ENCODE measurements at places on chromosomes 7 and 10.

DNA sequence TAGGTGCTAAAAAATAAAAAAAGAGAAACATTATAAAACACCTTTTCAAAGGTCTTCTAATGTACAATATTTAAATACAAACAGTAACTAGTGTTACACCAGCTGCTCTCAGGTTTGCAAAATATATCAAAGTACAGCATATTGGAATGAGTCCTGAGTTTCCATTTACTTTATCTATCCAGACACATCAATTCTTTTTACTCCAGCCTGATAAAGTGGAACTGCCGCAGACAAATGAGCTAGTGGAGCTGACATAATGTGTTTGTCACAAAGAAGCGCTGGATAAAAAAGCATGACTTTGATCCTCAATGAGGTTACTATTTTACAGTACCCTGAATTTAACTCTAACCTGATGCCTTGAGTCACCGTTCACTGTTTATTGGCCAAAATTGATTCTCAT, 1243.1 kb downstream of the GATA3 start:
- no peak overlapping the region for H3K27ac ChIP-seq
- H3K27me3 ChIP-seq, result no peaks in the 10 kb centered on the region
- no peaks in the 10 kb centered on the region for H3K4me1 ChIP-seq
- no peak for DNase-seq
- no peak overlapping the region for H3K4me3 ChIP-seq

- no peak overlapping the region for H3K4me3 ChIP-seq
- no peak overlapping the region for H3K27ac ChIP-seq
- no peak for DNase-seq
- no peaks in the 10 kb centered on the region for H3K27me3 ChIP-seq
Measured at GRCh38 chr7:25636168-25636567, 407.9 kb upstream of the NPVF start.

- no peak overlapping the region for H3K4me3 ChIP-seq
- H3K27ac ChIP-seq, result no peak overlapping the region
- H3K4me1 ChIP-seq, result no peaks in the 10 kb centered on the region
- no peak for DNase-seq
Measured at GRCh38 chr10:46042527-46042926, 3.5 kb downstream of the MSMB start.

GRCh38 chr10:124092250-124092859, 1.0 kb downstream of the CHST15 start:
- DNase-seq, result peak; percentile 75
- H3K27ac ChIP-seq, result peak overlapping the region; percentile 94
- H3K4me3 ChIP-seq, result peak overlapping the region; percentile 59
- no peaks in the 10 kb centered on the region for H3K27me3 ChIP-seq
- H3K4me1 ChIP-seq, result peaks cover 19% of the 10 kb centered on the region

DNA sequence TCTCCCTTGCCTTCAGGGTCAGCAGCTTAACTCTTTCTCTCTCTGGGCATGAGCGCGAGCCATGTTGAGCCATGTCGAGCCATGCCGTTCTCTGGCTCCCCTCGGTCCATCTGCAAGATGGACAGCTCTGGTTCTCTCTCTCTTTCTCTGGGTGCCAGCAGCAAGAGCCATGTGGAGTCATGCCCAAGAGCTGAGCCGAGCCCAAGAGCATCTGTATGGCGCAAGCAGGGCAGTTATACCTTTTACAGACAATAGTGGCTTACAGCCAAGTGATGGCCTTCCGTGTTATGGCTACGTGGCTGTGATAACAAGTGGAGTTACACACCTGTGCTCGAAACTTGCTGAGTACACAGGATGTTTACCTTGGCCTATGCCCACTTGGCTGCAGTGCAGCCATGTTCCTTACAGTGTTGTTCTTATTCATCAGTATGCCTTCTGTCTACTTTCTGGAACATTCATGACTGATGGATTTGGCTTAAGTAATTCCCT, 327.7 kb downstream of the GLRX3 start:
- no peaks in the 10 kb centered on the region for H3K27me3 ChIP-seq
- no peaks in the 10 kb centered on the region for H3K36me3 ChIP-seq
- H3K27ac ChIP-seq, result no peak overlapping the region

DNA sequence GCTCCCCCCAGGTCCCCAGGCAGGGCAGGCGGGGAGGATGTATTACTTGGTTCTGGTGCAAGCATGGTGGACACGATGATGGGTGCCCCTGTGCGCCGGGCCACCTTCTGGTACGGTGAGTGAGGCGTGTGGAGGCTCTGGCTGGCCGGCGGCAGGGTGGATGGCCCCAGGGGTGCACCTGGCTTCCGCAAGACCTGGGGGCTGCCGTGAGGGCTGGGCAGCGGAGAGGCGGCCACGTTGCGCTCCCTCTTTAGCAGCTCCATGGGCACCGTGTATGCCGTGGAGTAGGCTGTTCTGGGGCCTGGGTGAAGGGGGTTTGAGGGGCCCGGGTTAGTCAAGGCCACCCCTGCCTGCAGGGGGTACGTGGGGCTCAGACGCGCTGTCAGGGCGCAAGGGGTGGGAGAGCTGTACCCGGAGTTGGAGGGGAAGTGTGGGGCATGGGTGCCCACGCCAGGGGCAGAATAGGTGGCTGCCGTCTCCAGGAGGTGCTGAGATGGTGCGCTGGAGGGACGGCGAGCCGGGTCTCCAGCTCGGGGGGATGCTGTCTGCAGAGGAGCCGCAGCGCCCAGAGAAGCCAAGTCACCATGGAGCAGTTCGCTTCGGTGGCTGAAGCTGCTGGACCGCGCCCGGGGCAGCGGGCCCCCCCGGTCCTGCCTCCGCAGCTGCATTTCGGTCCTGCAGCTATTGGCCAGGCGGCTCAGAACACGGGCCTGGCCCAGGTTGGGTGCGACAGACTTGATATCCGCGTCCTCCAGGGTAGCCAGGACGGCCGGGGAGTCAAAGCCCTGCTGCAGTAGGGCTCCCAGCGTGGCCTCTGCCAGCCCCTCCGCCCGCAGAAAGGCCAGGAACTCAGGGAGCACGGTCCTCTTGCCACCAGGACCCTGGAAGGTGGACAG, 84.4 kb downstream of the ZRANB1 start:
- H3K4me1 ChIP-seq, result peaks cover 28% of the 10 kb centered on the region
- H3K36me3 ChIP-seq, result no peaks in the 10 kb centered on the region
- no peak overlapping the region for H3K27ac ChIP-seq

DNA sequence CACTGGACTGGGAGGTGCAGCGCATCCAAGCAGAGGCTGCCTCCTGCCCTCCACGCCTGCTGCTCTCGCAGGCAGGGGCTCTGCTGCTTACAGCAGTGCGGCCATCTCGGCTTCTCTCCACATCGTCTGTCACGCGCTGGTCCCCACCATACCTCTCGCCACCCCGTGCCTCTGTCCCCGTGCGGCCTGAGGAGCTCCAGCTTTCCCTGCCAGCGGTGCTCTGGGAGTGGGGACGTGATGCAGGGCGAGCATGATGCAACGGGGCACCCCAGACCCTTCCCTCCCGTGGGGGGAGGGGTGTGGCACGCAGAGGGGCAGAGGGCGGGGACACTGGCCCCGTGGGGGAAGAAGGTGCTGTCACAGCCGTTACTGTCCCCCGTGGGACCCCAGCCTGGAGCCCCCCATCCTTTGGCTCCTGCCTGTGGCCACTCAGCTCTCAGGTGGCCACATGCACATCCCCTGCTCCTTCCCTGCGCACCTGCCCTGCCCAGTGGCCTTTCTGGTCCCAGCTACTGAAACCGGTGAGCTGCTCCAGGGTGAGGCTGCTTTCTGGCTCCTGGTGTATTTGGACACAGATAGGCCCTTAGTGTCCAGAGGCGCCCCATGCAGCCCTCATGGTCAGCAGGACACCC, 9.0 kb downstream of the GET4 start:
- H3K27ac ChIP-seq, result peak overlapping the region; percentile 13
- no peaks in the 10 kb centered on the region for H3K27me3 ChIP-seq
- peaks cover 22% of the 10 kb centered on the region for H3K4me1 ChIP-seq

GRCh38 chr7:23109470-23109869, 3.9 kb downstream of the KLHL7 start:
- H3K36me3 ChIP-seq, result no peaks in the 10 kb centered on the region
- no peak overlapping the region for H3K4me3 ChIP-seq

- no peak overlapping the region for H3K27ac ChIP-seq
- no peaks in the 10 kb centered on the region for H3K4me1 ChIP-seq
- H3K36me3 ChIP-seq, result no peaks in the 10 kb centered on the region
- H3K27me3 ChIP-seq, result no peaks in the 10 kb centered on the region
- DNase-seq, result no peak
Measured at GRCh38 chr10:73439055-73439454, 5.7 kb upstream of the MSS51 start.

DNA sequence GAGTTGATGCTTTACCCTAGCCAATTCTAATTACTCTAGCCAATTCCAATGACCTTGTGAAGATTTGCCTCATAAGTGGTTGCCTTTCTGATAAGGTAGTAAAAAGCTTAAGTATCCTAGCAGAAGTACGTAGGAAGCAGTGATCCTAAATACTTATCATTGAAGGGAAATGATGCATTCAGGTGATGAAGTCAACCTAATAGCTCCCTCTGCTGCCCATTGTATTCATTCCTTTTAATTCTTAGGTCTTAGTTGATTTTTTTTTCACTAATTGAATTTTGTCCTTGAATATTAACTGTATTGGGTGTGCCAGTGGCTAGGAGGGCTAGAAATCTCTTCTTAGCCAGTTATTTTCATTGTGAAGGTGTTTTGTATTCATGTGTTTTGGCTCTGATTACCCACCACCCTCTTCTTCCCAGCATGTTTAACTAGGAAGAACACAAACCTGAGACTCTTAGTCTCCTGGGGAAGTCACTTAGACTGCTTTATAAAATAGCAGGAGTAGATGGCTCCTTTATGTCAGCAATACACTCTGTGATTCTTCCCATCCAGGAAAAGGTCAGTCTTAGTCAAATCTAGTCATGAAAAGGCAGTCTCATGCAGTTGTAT, 46.3 kb downstream of the PLEKHA8 start:
- no peak overlapping the region for H3K27ac ChIP-seq
- H3K36me3 ChIP-seq, result no peaks in the 10 kb centered on the region
- no peaks in the 10 kb centered on the region for H3K4me1 ChIP-seq
- no peak overlapping the region for H3K4me3 ChIP-seq
- DNase-seq, result no peak

DNA sequence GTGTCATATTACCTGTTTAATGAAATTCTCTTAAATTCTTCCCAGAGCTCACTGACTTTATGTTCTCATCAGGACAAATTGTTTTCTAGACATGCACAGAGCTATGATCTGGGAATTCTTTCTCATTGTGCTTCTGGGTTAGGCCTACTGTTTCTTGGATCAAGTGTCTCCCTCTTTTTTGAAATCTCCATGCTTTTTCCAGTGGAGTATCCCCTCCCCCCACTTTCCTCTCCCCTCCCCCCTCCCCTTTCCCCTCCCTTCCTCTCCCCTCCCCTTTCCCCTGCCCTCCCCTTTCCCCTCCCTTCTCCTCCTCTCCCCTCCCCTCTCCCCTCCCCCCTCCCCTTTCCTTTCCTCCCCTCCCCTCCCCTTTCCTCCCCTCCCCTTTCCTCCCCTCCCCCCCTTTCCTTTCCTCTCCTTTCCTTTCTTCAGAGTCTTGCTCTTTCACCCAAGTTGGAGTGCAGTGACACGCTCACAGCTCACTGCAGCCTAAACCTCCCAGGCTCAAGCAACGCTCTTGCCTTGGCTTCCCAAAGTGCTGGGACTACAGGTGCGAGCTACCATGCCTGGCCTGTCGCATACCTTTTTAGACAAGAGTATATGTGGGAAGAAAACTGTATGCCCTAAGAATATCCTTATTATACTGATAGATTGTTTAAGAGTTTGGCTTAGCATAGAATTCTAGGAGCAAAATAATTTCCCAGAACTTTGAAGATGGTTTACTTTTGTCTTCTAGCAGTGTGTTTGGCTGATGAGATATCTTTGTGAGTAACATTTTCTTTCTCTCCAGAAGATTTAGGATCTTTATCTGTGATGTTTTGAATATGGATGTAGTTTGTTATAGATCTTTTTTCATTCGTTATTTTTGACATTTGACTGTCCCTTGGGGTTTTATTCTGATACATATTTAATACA, 2.5 kb downstream of the DYNC2I1 start:
- no peaks in the 10 kb centered on the region for H3K27me3 ChIP-seq
- no peak for DNase-seq
- H3K4me3 ChIP-seq, result no peak overlapping the region
- H3K4me1 ChIP-seq, result peaks cover 1% of the 10 kb centered on the region
- no peaks in the 10 kb centered on the region for H3K36me3 ChIP-seq

GRCh38 chr7:112670193-112670592, 120.0 kb downstream of the TMEM168 start:
- H3K27me3 ChIP-seq, result no peaks in the 10 kb centered on the region
- H3K27ac ChIP-seq, result no peak overlapping the region
- H3K4me1 ChIP-seq, result no peaks in the 10 kb centered on the region
- H3K4me3 ChIP-seq, result no peak overlapping the region
- no peak for DNase-seq
- no peaks in the 10 kb centered on the region for H3K36me3 ChIP-seq

- no peak for DNase-seq
- no peaks in the 10 kb centered on the region for H3K36me3 ChIP-seq
- no peak overlapping the region for H3K27ac ChIP-seq
- no peak overlapping the region for H3K4me3 ChIP-seq
Measured at GRCh38 chr10:2399482-2399881, 662.2 kb upstream of the ADARB2 start.

DNA sequence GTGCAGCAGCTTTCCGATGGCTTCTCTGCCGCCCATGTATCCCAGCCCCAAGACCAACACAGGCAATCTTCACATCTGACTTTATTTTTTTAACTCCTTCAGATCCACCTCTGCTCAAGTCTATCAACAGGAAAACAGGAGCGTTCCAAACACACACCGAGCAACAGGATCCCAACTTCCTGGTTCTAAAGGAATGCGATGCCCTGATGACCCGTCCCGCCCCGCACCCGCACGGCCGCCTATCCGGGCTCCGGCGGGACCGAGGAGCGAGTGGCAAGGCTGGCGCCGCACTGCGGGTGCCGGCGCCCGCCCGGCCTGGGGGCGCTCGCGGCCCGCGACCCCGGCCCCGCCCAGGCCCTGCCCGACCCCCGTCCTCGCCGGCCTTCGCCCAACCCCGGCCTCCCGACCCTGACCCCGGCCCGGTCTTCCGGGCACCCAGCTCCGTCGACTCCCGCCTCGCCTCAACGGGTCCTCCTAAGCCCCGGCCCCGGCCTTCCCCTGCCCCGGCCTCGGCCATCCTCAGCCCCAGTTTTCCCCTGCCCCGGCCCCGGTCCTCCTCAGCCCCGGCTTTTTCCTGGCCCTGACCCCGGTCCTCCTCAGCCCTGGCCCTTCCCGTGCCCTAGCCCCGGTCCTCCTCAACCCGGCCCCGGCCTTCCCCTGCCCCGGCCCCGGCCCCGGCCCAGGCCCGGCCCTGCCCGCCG, 730 bp downstream of the LARP4B start:
- peak overlapping the region; percentile 81 for H3K27ac ChIP-seq
- H3K27me3 ChIP-seq, result no peaks in the 10 kb centered on the region
- no peaks in the 10 kb centered on the region for H3K36me3 ChIP-seq
- peak; percentile 55 for DNase-seq
- peaks cover 9% of the 10 kb centered on the region for H3K4me1 ChIP-seq
- H3K4me3 ChIP-seq, result peak overlapping the region; percentile 85

GRCh38 chr10:6574664-6575176, 5.4 kb downstream of the PRKCQ start:
- H3K36me3 ChIP-seq, result no peaks in the 10 kb centered on the region
- H3K27ac ChIP-seq, result no peak overlapping the region
- DNase-seq, result no peak
- H3K27me3 ChIP-seq, result no peaks in the 10 kb centered on the region

GRCh38 chr10:79063661-79064492, 4.9 kb upstream of the ZMIZ1 start:
- no peaks in the 10 kb centered on the region for H3K36me3 ChIP-seq
- no peak for DNase-seq
- H3K27ac ChIP-seq, result no peak overlapping the region
- H3K4me3 ChIP-seq, result no peak overlapping the region

GRCh38 chr7:66921918-66922486, 977 bp downstream of the TMEM248 start:
- H3K4me3 ChIP-seq, result peak overlapping the region; percentile 77
- H3K27me3 ChIP-seq, result no peaks in the 10 kb centered on the region
- no peaks in the 10 kb centered on the region for H3K36me3 ChIP-seq
- H3K27ac ChIP-seq, result no peak overlapping the region
- H3K4me1 ChIP-seq, result peaks cover 10% of the 10 kb centered on the region
- no peak for DNase-seq
